Stimulated activated CD4-positive, alpha-beta T cell treated with anti-CD3 and anti-CD28 coated beads, Interleukin-1b, Interleukin-23, amount 100 ng/mL, for 1 hour (primary cell): ENCODE measurements at places on chromosomes 5 and 9.
A peak's percentile ranks its signal among the peaks of the same experiment; 100 is the strongest.

DNA sequence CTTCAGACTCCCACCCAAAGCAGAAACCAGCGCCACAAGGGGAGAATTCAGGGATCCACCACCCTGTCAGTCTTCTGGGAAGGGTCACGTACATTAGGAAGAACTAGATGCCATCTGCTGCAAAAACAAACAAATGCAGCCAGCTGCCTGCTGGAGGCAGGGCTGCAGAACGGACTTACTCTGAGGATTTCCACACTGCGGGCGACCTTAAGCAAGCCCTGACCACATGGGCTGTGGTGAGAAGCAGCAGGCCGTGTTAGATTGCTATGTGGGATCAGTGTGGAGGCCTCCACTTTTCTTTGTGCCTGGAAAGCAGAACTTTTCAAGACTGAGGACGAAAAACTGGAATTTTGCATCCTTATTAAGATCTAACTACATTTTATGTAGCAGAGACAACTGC lies 13.4 kb upstream of the LTC4S start:
- no peak for DNase-seq

GRCh38 chr5:89613222-89613956 lies 730.4 kb upstream of the MEF2C start:
- DNase-seq = no peak

DNA sequence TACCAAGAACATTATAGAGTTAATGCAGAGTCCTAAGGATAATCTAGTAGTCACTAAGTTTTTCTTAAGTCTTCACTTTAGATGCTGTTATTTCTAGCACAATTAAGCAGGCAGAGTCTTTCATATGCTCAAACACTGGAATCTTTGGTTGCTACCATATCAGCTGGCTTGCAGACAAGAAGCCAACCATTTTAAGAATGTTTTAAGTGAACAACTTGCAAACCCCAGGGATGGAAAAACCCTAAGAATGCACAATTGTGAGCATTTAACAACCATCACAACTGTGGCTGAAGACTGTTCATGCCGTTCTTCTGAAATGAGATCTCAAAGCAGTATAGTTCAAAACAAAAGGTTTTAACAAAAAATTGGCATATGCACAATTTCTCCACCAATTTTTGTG lies 55.1 kb downstream of the CSNK1A1 start:
- DNase-seq = no peak

DNA sequence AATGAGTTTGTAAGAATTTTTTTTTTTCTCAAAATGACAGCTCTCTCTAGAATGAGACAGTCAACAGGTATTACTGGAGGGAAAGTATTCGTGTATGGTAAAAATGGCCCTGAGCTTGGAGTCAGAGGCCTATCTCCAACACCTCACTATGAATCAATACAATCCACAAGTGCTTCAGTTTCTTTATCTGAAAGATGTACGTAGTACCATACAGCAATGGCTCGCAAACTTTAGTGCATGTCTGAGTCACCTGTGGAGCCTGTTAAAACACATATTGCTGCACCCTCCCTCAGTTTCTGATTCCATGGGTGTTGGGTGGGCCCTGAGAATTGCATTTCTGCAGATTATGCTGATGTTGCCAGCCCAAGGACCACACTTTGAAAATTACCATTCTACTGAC lies 44.6 kb downstream of the DMRT2 start:
- no peak for DNase-seq

DNA sequence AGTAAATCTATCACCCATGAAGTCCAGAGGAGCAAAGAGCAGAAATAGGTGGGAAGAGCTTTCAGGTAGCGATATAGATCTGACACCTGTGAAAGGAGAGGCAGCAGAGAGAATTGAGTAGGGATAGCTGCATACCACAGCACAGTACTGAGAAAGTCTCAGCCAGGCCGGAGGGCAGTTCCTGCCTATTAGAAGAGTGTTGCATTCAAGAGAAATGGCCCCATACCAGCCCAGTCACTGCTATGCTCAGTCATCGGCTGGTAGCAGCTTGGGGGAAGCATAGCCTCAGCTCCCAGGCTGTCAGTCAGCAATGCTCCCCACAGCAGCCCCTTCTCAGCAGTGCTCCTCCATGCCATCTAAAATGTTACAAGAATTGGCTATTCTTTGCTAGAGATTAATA lies 285.1 kb upstream of the CDH6 start:
- DNase-seq = no peak

GRCh38 chr5:141879941-141880738 lies 1.9 kb upstream of the PCDH1 start:
- no peak for DNase-seq

DNA sequence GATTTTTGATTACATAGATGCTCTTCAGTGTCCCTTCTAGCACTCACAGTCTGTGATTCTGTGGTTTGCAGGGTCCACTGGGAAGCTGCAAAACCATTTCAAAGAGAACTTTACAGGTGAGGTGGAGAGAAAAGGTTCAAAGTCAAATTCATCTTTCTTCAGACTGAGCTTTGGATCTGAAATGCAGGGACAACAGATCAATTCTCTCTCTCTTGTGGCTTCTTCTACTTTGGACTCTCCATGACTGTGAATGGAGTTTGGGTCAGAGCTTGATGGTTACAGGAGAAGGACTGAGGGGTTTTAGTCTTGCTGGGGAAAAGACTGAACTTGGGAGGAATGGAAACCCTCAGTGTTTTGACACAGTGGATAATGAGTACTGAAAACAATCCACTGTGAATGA lies 91.8 kb downstream of the PTTG1 start:
- no peak for DNase-seq

GRCh38 chr9:114319147-114319546 lies 3.8 kb upstream of the ORM1 start:
- DNase-seq = no peak

DNA sequence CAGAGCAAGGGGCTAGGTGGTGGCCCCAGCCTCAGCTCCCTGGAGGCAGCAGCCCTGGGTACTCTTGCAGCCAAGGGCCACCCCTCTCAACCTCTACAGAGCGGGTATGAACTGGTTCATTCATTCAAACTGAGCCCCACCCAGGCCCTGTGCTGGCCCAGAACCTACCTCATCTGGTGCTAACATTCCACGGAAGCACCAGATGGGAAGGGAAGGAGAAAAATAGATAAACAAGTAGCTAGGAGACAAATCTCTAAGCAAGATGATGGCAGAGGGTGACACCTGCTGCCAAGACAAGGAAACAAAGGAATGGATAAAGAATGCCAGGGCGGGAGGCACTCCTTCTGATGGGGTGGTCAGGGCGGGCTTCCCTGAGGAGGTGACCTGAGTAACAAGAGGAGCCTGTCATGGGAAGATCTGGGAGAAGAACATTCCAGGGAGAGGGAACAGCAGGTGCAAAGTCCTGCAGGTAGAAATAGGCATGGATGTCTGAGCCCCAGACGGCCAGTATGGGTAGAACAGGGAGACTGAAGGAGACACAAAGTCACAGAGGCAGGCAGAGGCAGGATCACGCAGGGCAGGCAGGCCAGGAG lies 6.1 kb downstream of the ST6GALNAC4 start:
- DNase-seq = no peak

DNA sequence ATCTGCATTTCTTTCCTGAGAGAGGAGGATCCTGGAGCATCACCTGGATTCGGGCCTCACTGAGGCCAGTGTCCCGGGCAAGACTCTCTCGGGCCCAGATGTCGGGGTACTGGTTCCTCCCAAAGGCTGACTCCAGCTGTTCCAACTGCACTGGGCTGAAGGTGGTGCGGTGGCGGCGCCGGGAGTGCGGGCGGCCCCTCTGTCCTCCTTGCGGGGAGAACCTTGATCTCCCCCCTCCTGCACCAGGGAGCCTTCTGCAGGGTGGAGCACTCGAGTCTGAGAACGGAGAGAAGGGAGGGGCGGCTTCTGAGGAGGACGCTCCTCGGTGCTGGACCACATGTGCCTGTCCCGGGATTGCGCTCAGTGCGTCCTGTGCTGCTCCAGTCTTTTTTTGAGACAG lies 2.0 kb downstream of the PROP1 start:
- DNase-seq = no peak

DNA sequence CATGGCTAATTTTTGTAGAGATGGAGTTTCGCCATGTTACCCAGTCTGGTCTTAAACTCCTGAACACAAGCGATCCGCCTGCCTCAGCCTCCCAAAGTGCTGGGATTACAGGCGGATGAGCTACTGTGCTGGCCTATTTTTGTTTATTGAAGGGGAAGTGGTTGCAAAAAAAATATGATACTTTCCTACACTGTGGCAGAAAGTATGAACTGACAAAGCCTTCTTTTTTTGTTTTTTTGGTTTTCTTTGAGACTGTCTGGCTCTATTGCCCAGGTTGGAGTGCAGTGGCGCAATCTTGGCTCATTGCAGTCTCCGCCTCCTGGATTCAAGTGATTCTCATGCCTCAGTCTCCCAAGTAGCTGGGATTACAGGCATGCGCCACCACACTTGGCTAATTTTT lies 50.9 kb downstream of the OSTF1 start:
- no peak for DNase-seq

GRCh38 chr9:132651259-132651658 lies 18.5 kb downstream of the DDX31 start:
- no peak for DNase-seq

GRCh38 chr9:131759017-131759647 lies 19.3 kb upstream of the RAPGEF1 start:
- DNase-seq = no peak

- DNase-seq = peak; percentile 24
These were observed 35.9 kb downstream of the TGFBR1 start for GRCh38 chr9:99140685-99141314.

GRCh38 chr5:96079075-96079474 lies 117.4 kb upstream of the ELL2 start:
- DNase-seq = no peak

DNA sequence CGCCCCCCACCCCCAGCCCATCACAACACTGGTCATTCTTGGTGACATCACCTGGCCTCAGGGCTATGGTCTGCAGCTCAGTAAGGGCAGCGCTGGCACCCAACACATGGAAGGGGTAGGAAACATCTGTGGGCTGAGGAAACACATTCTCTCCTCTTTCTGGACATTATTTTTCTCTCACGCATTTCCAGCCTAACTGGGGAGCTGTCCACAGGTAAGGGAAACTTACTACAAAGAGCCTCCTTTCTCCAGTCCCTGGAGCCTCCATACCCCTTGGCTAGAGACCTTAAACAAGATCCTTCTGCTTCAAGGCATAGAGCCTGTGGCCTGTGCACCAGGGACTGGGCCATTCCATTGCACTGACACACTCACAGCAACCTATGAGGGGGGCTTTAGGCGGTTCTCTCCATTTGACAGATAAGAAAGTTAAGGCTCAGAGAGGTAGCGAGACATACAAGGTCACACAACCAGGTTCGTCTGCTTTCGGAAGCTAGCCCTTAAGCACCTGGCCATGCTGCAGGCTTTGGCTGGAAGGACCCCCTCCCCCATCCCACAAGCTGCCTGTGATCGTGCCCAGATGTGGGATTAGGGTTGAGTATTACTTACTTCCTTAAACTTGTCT lies 40.7 kb downstream of the CXXC5 start:
- DNase-seq = no peak

DNA sequence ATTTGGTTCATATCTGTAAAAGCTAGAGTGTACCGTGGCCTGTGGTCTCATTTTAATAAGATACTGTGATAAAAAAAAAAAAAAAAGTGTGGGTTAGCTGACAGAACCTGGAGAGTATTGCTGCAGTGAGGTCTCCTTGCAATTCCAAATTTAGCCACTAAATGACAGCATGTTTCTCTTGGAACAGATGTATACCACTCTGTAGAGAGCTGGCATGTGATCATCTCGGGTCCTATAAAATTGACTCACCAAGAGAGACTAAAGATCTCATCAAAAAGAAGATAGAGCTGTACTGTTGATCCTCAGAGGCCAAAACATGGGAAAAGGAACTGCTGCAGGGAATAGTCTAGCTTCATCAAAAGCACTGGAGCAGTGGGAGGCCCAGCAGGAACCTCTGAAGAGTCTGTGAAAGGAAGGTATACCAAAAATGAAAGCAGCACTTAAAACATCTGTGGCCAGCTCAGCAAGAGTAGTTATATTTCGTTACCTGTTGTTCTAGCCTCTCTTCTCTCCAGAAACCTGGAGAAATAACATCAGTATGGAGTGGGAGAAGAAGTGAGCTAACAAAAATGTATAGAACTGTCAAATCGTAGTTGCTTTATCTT lies 826.8 kb downstream of the EFNA5 start:
- no peak for DNase-seq

DNA sequence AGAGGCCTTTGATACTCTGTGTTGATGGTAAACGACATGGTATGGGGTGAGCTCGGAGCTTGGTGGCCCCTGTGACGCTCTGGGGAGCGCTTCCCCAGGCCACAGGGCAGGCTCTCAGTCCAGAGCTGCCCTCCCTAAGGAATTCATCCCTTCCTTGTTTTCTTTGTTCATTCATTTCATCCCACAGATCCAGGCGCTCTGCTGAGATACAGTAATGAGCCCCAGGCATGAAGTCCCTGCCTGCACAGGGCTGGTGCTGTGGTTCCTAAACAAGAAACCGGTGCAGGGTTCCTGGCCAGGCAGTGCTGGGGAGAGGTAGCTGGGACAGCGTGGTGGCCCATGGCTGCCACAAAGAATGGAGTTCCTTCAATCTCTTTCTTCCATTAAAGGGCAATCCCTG lies 14.4 kb downstream of the NEK6 start:
- no peak for DNase-seq

DNA sequence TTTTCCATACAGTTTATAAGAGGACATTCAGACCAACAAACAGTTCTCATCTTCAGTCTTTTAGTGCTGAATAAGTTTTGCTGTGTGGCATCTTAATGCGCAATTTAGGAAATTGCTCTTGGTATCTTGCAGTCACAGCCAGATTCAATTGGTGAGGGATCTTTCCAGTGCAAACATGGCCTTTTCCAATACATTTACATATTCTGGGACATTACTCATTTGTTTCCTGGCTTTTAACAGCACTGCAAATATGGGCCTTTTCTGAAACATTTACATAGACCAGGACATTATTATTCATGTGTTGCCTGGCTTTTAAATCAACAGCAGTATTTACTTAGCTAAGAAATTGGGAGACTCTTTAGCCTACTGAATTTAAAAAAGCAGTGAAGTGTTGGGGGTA lies 22.7 kb downstream of the ANKRD33B start:
- no peak for DNase-seq

GRCh38 chr5:159933531-159934485 lies 17.5 kb downstream of the ADRA1B start:
- no peak for DNase-seq

- DNase-seq = no peak
These were observed 196.5 kb upstream of the NREP start for GRCh38 chr5:111953351-111954127.

GRCh38 chr9:88219601-88220000 lies 81.3 kb upstream of the SPATA31C2 start:
- DNase-seq = no peak

- no peak for DNase-seq
These were observed 139.8 kb downstream of the CPLANE1 start for GRCh38 chr5:37109338-37109737.
